Activated CD4-positive, alpha-beta T cell treated with anti-CD3 and anti-CD28 coated beads, Interleukin-2, amount 10 ng/mL, durations not matched to agents 7 days and 5 days (primary cell): ENCODE measurements at places on chromosomes 11 and 22. TPM values are rescaled to one million over a fixed set of nuclear protein-coding genes. Genes with fewer than 3 reads are reported as not detected.

DNA sequence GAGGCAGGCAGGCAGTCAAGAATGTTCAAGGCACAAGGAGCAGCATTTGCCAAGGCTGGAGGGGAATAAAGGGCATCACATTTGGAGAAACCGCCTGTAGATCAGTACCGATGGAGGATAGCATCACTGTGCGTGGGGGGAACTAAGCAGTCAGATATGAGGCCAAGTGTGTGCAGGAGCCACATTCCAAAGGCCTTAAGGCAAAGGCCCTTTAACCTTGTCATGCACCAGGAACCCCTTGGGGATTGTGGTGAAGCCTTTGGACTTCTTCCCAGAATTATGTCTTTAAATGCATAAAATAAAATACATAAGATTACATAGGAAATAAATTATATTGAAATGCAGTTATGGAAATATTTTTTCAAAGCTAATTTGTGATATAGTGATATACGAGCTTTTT lies 532.1 kb downstream of the BUD13 start:
- no peaks in the 10 kb centered on the region for H3K4me1 ChIP-seq
- H3K4me3 ChIP-seq, result no peak overlapping the region
- H3K36me3 ChIP-seq, result no peaks in the 10 kb centered on the region
- H3K27ac ChIP-seq, result no peak overlapping the region

- no peak overlapping the region for H3K27ac ChIP-seq
- no peak for DNase-seq
- no peak overlapping the region for H3K4me3 ChIP-seq
- no peaks in the 10 kb centered on the region for H3K27me3 ChIP-seq
These were observed 33.7 kb downstream of the GNB1L start for GRCh38 chr22:19820880-19821522.

Gene BIK
- total RNA-seq, result 1.4 TPM

GRCh38 chr11:44694443-44694842 lies 32.3 kb upstream of the TSPAN18 start:
- DNase-seq, result no peak
- H3K27me3 ChIP-seq, result peaks cover 3% of the 10 kb centered on the region
- peak overlapping the region; percentile 69 for H3K27ac ChIP-seq
- H3K4me1 ChIP-seq, result peaks cover 5% of the 10 kb centered on the region

DNA sequence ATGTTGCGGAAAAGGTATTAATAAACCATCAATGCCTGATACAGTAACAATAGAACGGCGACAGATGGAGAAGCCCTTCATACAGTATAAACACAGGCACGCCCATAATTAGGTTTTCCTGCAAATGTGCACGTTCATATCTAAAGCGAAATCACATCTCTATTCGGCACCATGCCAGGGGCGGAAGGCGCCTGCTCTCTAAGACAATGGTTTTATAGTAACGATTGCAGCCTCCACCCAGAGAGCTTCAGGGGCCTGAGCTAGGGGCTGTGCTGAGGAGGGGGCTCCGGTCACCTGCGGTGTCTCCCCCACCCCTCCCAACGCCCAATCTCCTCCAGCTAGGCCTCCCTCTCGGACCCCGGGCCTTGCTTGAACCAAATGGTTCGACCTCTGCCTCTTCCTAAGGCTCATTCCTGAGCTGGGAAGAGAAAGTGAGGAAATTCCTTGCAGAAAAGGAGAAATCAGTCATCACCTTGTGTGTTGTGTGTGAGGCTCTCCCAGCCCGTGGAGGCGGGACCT lies 9.6 kb downstream of the KRTAP5-5 start:
- H3K36me3 ChIP-seq, result no peaks in the 10 kb centered on the region
- no peak for DNase-seq
- no peaks in the 10 kb centered on the region for H3K27me3 ChIP-seq
- H3K4me1 ChIP-seq, result no peaks in the 10 kb centered on the region

- peak overlapping the region; percentile 98 for H3K27ac ChIP-seq
- DNase-seq, result peak; percentile 73
- peaks cover 40% of the 10 kb centered on the region for H3K4me1 ChIP-seq
- H3K27me3 ChIP-seq, result peaks cover 8% of the 10 kb centered on the region
These were observed 8.9 kb upstream of the NLRP6 start for GRCh38 chr11:269146-269890.

DNA sequence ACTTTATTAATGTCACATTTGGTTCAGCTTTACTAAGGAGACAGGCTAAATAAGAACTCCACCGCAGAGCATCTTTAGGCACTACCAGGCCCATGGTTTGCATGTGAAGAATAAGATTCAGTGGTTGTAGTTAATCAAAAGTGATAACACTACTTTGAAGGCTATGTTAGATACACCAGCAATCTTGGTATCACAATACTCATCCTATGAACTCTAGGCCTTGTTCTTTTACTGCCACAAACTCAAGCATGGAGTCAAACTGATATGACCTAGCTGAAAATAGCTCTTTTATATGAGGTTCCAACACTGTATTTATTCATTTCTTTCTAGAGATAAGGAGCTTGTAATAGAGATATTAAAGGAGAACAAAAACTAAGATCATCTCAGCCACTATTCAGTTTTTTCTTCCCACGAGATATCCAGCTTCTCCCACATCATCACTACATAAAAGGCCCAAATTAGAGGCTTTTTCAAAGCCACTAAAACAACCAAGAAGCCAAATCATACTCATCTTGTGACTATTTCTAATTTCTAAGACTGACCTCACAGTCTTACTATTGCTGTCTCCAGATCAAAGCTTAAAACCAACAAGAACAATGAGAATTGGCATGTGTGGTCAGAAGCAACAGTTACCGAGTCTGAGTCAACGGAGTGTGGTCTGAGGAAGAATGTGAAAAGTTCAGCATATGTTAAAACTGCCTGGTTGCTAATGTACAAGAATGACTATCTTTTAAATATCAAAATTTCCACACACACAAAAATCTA lies 25.1 kb upstream of the GUCY1A2 start:
- DNase-seq, result no peak
- H3K4me3 ChIP-seq, result no peak overlapping the region
- no peaks in the 10 kb centered on the region for H3K36me3 ChIP-seq
- no peaks in the 10 kb centered on the region for H3K4me1 ChIP-seq
- no peaks in the 10 kb centered on the region for H3K27me3 ChIP-seq

DNA sequence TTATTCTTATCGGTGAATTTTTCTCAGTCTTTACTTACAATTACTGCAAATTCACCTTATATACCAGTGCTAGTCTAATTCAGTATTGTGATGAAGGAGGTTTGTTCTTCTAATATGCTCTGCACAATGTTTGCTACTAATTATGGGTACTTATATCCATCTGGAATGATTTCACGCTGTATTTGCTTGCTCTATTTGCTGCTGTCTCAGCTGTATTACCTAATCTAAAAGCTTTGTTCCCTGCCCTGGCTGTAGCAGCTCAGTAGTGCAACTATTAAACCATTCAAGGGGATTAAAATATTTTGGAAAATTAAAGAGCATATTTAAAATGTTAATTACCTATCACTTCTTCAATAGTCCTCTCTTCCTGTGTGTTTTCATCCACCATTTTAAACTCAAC lies 375.3 kb downstream of the LUZP2 start:
- H3K27me3 ChIP-seq, result no peaks in the 10 kb centered on the region
- H3K4me3 ChIP-seq, result no peak overlapping the region
- no peaks in the 10 kb centered on the region for H3K36me3 ChIP-seq
- no peaks in the 10 kb centered on the region for H3K4me1 ChIP-seq
- H3K27ac ChIP-seq, result no peak overlapping the region
- DNase-seq, result no peak

GRCh38 chr11:35228328-35228725 lies 89.4 kb downstream of the CD44 start:
- peaks cover 11% of the 10 kb centered on the region for H3K4me1 ChIP-seq
- H3K36me3 ChIP-seq, result peaks cover 96% of the 10 kb centered on the region
- H3K4me3 ChIP-seq, result no peak overlapping the region
- no peak for DNase-seq
- H3K27me3 ChIP-seq, result no peaks in the 10 kb centered on the region
- no peak overlapping the region for H3K27ac ChIP-seq
